Activated naive CD4-positive, alpha-beta T cell treated with anti-CD3 and anti-CD28 coated beads for 36 hours (primary cell): ENCODE measurements at places on chromosomes 12 and 14. TPM values are rescaled to one million over a fixed set of nuclear protein-coding genes. Genes with fewer than 3 reads are reported as not detected.

DNA sequence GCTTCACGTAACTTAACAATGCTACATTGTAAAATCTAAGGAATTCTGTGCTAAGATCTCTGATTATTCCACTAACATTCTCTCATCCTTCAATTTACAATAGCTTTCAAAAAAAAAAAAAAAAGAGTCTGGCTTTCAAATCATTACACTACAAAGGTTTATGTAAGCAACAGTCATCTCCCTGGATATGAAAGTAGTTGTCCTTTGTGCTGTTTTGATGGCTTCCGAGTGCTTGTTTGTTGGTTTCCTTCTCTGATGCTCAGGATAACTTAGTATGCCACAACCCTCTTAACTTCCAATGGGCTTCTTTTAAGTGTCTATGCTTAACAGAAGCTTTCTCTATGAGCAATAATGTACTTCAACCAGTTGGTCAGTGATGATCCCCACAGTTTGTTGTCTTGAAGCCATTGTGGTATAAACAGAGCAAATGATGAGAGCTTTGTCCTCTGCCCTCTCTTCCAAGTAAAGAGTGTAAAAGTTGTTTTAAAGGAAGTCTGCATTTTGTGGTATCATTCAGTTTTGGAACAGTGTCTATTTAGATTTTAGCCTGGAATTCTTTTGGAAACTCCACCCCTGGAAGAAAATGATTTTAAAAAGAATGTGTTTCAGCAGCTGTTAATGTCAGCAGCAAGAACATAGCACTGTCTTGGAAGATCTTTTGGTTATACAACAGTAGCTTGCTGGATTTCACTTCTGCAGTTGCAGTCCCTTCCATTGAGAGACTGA, 396.1 kb upstream of the RGS6 start:
- H3K27me3 ChIP-seq, result no peaks in the 10 kb centered on the region
- peaks cover 7% of the 10 kb centered on the region for H3K4me1 ChIP-seq
- peaks cover 5% of the 10 kb centered on the region for H3K36me3 ChIP-seq
- no peak for DNase-seq
- H3K4me3 ChIP-seq, result no peak overlapping the region

DNA sequence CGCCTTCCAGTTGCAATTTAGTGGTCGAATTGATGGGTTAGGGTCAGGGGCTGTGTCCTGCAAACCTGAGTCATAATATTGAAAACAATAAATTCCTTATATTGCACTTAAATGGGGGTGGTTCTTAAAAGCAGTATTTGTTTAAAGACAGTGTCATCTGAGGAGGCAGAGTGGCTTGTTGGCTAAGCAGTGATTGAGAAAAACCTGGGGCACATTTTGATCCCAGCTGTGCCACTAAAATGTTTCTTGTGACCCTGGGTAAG, 48.4 kb downstream of the FBXW8 start:
- H3K36me3 ChIP-seq, result no peaks in the 10 kb centered on the region
- no peak for DNase-seq
- no peak overlapping the region for H3K4me3 ChIP-seq
- no peak overlapping the region for H3K27ac ChIP-seq

- H3K27me3 ChIP-seq, result no peaks in the 10 kb centered on the region
- no peak overlapping the region for H3K27ac ChIP-seq
These were observed 41.2 kb downstream of the DGLUCY start for GRCh38 chr14:91154851-91155625.

DNA sequence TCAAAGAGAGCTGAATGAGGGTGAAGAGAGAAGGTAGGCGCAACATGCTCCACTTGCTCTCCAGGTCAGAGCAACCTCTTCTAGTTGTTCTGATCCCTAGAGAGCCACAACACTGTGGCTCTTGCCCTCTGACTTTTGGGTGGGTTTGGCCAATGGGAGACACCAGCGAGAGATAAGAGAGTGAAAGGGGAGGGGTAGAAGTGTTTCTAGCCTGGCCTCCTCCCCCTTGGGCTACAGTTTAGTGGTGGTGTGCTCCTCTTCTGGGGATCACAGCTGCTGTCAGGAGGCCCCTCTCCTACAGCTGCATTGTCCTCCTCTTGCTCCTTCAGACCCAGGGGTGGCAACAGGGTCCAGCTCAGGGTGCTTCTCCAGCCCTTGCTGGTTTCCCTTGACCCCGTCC, 454.8 kb downstream of the FUT8 start:
- no peaks in the 10 kb centered on the region for H3K36me3 ChIP-seq
- peaks cover 38% of the 10 kb centered on the region for H3K4me1 ChIP-seq
- no peak for DNase-seq

- H3K4me1 ChIP-seq, result no peaks in the 10 kb centered on the region
- peaks cover 3% of the 10 kb centered on the region for H3K27me3 ChIP-seq
- no peaks in the 10 kb centered on the region for H3K36me3 ChIP-seq
- no peak overlapping the region for H3K4me3 ChIP-seq
These were observed 177.9 kb upstream of the PRMT8 start for GRCh38 chr12:3313066-3313465.

DNA sequence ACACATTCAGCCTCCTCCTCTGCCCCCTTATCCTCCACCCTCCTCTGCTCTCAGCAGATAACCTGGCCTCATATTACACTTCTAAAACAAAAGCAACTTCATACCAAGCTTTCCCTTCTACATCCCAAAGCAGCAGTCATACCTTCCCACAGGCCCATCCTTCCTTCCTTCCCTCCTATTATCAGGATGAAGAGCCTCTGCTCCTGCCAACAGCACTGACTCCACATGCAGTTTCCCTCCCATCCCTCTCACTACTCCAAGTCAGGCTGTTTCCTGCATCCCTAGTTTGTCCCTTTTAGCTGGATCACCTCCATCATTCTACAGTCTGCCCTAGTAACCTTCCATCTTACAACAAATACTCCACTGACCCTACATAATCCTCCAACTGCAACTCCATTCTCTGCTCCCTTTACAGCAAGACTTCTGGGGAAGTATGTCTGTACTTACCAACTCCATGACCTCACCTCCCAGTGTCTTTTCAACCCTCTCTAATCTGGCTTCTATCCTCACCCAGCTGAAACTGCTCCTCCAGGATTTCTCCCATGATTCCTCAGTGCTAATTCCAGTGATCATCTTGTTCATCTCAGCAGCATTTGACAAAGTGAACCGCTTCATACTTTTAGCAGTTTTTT, 4.9 kb upstream of the YEATS4 start:
- peaks cover 16% of the 10 kb centered on the region for H3K4me1 ChIP-seq
- no peak overlapping the region for H3K27ac ChIP-seq
- H3K36me3 ChIP-seq, result no peaks in the 10 kb centered on the region

DNA sequence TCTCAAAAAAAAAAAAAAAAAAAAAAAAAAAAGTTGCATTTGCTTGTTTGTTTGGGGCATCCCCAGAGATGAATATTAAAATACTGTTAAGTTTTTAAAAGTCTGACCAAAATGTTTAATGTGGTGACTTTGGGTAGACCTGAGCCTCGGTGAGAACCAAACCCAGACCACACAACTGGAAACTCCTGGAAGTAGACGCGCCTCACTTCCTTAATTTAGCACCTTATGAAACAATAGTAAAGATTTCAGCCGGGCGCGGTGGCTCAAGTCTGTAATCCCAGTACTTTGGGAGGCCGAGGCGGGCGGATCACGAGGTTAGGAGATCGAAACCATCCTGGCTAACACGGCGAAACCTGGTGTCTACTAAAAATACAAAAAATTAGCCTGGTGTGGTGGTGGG, 9.3 kb downstream of the NFKBIA start:
- peaks cover 28% of the 10 kb centered on the region for H3K4me1 ChIP-seq
- H3K27ac ChIP-seq, result no peak overlapping the region
- peaks cover 11% of the 10 kb centered on the region for H3K36me3 ChIP-seq
- H3K27me3 ChIP-seq, result no peaks in the 10 kb centered on the region
- no peak for DNase-seq

DNA sequence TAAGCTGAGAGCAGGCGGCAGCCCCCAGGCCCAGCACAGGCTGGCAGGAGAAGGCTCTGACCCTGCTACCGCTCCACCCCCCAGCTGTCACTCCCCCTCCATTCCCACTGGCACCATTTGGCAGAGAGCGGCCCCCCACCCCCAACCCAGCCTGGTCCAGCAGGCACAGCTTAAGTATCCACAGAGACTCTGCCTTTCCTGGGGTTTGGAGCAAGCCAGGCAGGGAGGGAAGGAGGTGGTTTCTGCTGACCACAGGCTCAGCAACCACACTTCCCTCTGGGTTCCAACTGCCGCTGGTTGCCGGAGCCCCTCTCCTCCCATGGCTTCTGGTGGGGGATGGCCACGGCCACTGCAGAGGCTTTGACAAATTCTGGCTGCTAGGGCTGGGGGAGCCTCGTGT, 30.5 kb upstream of the CCND2 start:
- no peak overlapping the region for H3K27ac ChIP-seq
- H3K27me3 ChIP-seq, result peaks cover 6% of the 10 kb centered on the region
- H3K4me3 ChIP-seq, result no peak overlapping the region

DNA sequence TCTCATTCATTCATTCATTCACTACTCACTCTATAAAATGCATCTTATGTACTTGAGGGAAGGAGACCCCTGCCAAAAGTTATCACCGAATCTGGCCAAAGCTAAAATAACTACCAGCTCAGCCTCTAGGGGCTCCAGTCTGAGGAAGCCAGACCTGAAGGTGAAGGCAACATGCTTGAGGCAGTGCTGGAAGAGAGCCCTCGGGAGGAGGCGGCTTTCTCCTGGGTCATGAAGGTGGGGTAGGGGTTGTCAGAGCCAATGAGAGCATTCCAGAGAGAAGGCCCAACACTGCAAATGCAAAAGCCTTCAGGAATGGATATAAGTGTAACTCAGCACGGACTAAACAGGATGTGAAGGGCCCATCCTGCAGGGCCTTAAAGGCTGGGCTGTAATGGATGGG, 62.4 kb downstream of the GSC start:
- no peak overlapping the region for H3K27ac ChIP-seq
- DNase-seq, result no peak
- peaks cover 10% of the 10 kb centered on the region for H3K27me3 ChIP-seq
- no peaks in the 10 kb centered on the region for H3K4me1 ChIP-seq
- no peak overlapping the region for H3K4me3 ChIP-seq
- H3K36me3 ChIP-seq, result no peaks in the 10 kb centered on the region

DNA sequence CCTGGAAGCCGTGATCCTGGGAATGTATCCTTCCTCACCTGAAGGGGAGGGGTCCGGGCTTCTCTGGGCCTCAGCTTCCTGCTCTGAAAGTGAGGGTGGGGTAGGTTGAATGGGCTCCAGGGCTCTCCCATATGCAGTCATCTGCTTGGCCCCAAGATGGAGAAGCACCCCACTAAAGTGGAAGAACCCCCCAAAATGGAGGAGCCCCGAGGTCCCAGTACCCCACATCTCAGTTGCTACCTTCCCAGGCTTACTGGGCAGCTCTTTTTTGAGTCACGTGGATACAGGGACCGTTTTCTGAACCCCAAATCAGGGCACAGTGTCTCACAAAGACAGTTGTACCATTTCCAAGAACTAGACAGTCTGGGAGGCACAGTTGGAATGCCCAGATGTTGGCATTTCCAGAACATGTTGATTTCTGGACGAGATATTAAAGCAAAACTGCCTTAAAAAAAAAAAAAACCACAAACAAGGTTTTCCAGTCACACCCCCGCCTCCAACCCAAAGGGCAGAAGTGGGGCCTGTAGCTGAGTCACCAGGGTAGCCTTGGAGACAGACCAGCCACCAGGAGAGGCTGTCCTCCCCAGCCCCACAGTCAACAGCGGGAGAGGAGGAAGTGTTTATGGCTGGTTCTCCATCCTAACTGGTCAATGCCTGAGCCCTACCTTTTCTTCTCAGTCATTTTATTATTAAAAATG, 12.1 kb downstream of the VASH1 start:
- H3K36me3 ChIP-seq, result no peaks in the 10 kb centered on the region
- peak; percentile 23 for DNase-seq
- no peak overlapping the region for H3K4me3 ChIP-seq

DNA sequence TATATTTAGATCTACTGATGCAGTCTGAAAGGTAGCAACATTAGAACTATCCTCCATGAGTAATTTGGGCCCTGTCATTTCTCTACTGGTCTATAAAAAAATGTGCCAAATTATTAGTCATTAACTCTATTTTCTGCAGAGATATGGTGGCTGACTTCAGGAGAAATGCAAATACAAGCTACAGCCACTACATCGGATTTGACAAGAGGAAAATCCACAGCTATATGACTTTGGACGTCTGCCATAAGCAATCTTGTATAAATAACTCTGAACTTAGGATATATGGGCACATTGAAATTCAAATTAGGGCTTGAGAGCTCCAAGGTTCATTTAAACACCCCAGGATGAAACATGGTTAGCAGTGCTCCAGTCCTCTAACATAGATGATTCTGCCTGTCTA, 983.0 kb upstream of the LRFN5 start:
- H3K27me3 ChIP-seq, result no peaks in the 10 kb centered on the region
- no peak overlapping the region for H3K27ac ChIP-seq
- no peak for DNase-seq
- no peak overlapping the region for H3K4me3 ChIP-seq

DNA sequence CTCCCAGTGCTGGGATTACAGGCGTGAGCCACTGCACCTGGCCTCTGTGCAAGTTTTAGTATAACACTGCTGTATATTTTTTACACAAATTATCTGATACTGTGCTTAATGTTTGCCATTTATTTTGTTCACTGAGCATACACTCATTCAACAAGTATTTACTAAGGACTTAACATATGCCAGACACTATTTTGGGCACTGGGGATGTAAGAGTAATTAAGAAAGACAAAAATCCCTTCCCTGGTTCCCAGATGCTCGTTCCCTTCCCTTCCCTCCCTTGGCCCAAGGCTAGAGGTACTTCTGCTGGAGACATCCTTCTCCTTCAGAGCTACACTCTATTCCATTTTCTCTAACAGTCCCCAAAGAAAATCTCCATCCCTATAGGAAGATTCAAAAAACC, 12.5 kb downstream of the CIT start:
- DNase-seq, result no peak
- no peak overlapping the region for H3K27ac ChIP-seq
- H3K4me3 ChIP-seq, result no peak overlapping the region
- H3K4me1 ChIP-seq, result no peaks in the 10 kb centered on the region
- H3K36me3 ChIP-seq, result peaks cover 23% of the 10 kb centered on the region
- no peaks in the 10 kb centered on the region for H3K27me3 ChIP-seq

GRCh38 chr12:116697305-116697704, 40.6 kb downstream of the SPRING1 start:
- H3K36me3 ChIP-seq, result no peaks in the 10 kb centered on the region
- DNase-seq, result peak; percentile 53
- H3K27me3 ChIP-seq, result peaks cover 31% of the 10 kb centered on the region
- H3K27ac ChIP-seq, result no peak overlapping the region
- no peak overlapping the region for H3K4me3 ChIP-seq
- peaks cover 8% of the 10 kb centered on the region for H3K4me1 ChIP-seq

DNA sequence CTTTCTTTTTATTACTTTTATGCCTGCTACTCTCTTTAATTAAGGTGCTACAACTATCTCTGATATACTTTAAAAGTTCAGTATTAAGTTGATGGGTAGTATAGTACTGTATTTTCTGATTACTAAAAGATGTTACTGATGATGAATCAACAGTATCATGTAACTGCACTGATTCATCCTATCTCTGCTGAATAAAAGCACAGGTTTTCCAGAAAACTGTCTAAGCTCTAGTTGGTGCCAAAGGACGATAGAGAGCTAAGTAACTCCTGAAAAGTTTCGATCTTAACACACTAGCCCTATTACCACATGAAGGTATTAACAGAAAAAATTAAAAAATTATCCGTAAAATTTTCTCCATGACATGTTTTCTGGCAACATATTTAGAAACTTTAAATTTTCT, 2.1 kb downstream of the SCAF11 start:
- H3K4me1 ChIP-seq, result peaks cover 56% of the 10 kb centered on the region
- H3K4me3 ChIP-seq, result peak overlapping the region; percentile 94
- no peak for DNase-seq
- H3K27me3 ChIP-seq, result no peaks in the 10 kb centered on the region
- H3K27ac ChIP-seq, result no peak overlapping the region

The AJUBA gene
- total RNA-seq, result 2.1 TPM

The DNAJC22 gene
- total RNA-seq, result not detected

The PLEK2 gene
- total RNA-seq, result 3.2 TPM

The TAS2R20 gene
- 0.54 TPM for total RNA-seq

The NPAS3 gene
- not detected for total RNA-seq

The DEGS2 gene
- total RNA-seq, result 0.99 TPM

The MYF5 gene
- total RNA-seq, result not detected

The DLST gene
- total RNA-seq, result 132 TPM

The KERA gene
- not detected for total RNA-seq

The ERG28 gene
- total RNA-seq, result 25.6 TPM
